Endothelial cell (in vitro differentiated cells): ENCODE measurements at places on chromosomes 3 and 15. TPM values are rescaled to one million over a fixed set of nuclear protein-coding genes. Genes with fewer than 3 reads are reported as not detected.

- no peak for DNase-seq
These were observed 53.1 kb downstream of the PAK2 start for GRCh38 chr3:196792771-196793170.

Gene SKOR1
- total RNA-seq, result 0.21 TPM

- DNase-seq, result no peak
These were observed 215.5 kb upstream of the KCNMB2 start for GRCh38 chr3:178320456-178321351.

GRCh38 chr15:27045796-27046195 is 74.8 kb downstream of the GABRG3 start:
- no peak for DNase-seq

DNA sequence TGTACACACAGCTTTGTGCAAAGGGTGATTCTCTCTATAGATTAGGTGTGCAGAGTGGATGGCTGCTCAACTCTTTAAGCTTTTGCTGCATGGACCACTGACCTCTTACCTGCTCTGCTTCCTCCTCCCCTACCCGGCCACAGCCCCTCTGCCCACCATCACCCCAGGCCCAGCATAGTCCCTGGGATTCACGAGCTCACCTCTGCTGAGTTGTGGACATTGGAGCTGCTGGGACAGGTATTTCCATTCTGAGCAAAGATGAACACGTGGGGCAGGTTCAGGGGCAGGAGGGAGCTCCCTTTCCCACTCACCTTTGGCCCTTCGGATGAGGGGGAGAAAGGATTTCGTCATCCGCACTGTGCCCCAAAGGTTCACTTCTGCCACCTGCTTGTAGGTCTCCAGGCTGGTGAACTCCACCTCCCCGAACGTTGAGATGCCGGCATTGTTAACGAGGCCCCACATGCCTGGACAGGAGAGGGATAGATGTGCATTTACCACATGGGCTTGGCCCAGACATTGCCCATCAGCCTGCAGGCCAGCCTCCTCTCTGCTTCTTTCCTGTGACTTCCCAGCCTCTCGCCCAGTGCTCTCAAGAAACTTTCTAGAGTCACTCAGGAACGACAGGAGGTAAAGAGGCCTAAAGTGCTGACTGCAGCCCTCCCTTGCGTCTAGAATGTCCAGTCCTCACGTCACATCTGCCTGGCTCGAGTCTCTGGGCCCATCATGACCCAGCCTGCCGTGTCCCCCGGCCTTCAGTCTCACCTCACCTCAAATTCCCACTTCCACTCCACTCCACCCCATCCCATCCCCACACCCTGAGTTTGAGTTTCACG is 41.6 kb downstream of the BDH1 start:
- no peak for DNase-seq

DNA sequence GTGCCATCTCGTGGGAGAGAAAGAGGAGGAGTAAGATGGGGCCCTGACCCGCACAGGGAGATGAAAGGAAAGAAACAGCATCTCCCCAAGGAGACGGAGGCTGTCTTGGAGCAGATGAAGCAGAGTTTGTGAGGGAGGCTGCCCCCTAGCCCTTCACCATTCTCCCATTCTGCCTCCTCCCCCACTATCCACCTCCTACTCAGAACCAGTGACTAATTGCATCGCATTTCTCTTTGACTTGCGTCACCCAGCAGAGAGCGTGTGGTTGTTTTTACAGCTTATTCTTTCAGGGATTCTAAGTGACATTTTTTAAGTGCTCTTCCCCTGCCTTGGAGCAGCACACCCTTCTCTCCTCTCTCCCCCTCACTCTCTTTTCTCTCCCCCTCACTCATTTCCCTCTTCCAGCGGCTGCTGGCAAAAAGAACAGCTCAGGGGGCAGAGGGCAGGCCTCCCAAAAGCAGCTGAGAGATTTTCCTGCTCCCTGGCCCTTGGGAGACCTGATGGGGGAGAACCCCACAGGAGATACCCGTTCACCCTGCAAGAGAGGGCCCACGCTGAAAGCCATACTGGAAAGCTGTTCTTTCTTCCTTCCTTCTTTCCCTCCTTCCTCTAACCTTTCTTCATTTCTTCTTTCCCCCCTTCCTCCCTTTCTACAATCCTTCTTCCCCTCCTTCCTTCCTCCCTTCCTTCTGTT is 91.8 kb downstream of the MRPL46 start:
- DNase-seq, result no peak

Gene SLC28A1
- total RNA-seq, result not detected

DNA sequence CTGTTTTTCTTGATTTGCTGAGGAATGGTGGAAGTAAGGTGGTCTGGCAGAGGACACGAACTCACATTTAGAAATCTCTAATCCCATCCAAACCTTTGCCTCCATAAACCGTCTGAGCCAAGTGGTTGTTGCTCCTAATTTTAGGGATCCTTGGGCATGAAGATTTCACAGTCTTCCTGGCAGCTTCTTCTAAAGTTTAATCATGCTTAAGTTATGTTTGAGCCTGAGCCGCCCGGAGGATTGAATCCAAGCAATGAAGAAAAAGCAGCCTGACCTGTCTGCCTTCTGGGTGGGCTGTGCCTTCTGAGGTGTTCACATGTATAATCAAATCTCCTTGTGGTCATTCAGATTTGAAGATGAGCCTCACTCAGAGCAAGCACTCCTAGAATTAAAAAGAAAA is 249.0 kb downstream of the CD47 start:
- DNase-seq, result no peak

DNA sequence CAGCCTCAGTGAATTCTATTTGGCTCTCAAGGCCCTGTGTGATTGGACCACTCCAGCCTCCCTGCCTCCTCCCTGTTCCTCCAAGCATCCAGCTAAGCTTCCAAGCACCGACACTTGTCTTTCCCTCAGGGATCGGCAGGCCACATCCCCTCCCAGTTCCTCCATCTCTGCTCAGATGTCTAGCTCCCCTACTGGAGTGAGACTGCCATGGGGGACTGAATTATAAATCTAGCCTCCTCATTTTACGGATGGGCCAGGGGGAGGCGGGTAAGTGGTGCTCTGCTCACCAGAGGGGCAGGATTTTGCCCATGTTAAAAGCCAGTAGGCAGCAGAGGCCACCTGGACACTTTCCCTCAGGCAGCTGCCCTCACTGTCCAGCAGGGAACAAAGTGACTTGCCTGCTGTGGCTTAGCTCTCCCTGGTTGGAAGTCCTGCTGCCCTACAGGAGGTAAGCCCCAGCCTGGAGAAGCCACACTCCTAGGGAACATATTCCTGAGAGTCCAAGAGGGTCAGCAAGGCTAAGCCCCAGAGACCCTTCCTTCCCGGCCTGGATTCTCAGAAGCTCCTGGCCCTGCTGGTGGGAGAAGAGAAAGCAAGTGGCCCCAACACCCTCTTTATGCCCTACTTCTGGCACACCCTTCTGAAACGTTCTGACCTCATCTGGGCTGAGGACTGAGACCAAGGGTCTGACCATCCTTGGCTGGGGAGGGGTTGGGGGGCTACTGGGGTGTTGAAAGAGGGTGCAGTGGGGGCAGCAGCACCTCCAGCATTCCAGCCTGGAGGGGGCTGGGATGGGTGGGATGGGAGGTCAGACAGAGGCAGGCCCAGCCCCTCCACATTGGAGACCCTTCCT is 9.1 kb upstream of the HHATL start:
- DNase-seq, result no peak

DNA sequence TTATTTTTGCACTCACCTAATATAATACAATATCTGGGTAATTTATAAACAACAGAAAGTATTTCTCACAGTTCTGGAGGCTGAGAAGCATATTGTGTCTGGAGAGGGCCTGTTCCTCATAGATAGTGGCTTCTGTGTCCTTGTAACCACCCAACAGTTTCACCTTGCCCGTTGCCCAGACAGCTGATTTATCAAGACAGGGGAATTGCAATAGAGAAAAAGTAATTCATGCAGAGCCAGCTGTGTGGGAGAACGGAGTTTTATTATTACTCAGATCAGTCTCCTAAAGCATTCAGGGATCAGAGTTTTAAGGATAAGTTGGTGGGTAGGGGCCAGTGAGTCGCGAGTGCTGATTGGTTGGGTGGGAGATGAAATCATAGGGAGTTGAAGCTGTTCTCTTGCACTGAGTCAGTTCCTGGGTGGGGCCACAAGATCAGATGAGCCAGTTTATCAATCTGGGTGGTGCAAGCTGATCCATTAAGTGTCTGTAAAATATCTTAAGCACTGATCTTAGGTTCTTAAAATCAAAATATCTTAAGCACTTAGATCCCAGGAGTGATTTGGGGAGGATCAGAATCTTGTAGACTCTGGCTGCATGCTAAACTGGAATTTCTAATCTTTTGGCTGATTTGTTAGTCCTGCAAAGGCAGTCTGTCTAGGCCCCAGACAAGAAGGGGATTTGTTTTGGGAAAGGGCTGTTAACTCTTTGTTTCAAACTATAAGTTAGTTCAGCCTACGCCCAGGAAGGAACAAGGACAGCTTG is 33.9 kb upstream of the C15orf39 start:
- no peak for DNase-seq

DNA sequence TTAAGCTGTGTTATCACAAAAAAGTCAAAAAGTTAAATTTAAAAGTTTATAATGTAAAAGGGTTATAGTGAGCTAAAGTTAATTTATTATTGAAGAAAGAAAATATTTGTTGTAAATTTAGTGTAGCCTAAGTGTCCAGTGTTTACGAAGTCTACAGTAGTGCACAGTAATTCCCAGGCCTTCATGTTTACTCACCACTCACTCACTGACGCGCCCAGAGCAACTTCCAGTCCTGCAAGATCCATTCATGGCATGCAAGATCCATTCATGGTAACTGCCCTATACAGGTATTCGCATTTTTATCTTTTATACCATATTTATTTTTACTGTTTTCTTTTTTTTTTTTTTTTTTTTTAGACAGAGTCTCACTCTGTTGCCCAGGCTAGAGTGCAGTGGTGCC is 69.5 kb downstream of the TPRA1 start:
- DNase-seq, result no peak

Gene DUOX2
- total RNA-seq, result 1.2 TPM

GRCh38 chr3:42519568-42519962 is 17.1 kb downstream of the VIPR1 start:
- no peak for DNase-seq

DNA sequence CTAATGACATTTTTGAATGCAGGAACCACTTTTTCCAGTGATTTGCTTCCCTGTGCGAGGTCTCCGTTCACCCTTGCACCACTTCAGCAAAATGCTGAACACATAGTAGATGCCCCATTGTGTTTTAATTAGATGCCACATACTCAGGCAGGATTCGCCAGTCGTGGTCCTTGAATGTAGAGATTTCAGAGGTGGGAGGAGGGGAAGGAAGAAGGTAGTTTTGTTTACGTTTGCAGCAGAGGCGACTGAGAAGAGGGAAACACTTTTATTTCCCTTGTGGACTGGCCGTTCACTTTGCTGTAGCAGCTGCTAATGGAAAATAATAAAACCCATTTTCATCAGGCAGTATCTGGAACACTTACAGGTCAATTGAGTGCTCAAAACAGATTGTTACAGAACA is 262.8 kb upstream of the TBL1XR1 start:
- DNase-seq, result no peak

- no peak for DNase-seq
These were observed 284.7 kb upstream of the ICE2 start for GRCh38 chr15:60763688-60764087.

DNA sequence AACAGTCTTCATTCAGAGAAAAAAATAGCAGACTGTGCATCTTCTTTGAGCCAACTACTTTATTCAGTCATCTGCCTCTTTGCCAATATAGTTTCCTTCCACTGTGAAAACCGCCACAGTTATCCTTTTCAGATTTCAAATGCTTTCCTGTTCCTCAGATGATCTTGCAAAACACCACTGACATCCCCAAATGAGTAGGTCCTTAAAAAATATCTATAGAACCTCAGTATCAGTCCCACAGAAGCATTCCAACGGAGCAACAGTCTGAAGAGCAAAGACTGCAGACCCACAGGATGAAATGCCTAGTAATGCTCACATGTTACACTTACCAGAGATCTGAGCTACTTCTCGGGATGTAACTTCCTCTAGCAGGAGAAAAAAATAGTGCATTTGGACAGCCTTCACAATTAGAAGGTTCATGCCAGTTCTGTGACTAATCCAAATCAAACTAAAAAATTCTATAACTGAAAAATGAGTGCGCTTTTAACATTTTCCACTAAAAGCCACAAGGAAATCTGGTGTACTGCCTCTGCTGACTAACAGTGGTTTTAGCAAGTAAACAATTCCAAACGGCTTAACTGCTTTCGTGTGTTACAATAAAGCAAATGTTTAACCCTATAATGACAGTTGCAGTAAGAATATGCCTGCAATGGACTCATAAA is at the start of gene ANKRD28:
TSS of gene ANKRD28 (minus strand) at position 338 of the 662 bp plus-strand sequence. CDS start 1,458 bp downstream, outside the sequence.
- DNase-seq, result peak; percentile 3

GRCh38 chr3:70519913-70520659 is 207.6 kb upstream of the MDFIC2 start:
- no peak for DNase-seq

DNA sequence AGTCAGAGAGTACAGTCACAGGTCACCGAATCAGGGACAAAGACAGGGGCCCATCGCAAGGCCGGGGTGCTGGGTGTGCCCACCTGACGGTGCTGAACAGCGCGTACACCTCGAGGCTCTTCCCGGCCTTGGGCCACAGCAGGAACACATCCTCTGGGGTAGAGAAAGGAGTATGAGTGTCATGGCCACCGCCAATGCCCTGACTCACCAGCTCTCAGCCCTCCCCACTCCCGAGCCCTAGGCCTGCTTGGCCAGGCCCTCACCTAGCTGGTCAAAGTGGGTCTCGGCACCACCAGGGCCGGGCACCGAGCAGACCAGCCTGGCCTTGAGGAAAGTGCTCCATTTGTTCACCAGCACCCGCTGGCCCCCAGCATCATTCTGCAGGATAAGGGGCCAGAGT is 4.2 kb downstream of the SEMA3G start:
- DNase-seq, result no peak

Gene FAM3D
- not detected for total RNA-seq

- DNase-seq, result peak; percentile 54
These were observed 970 bp downstream of the BBX start for GRCh38 chr3:107523539-107524325.

- DNase-seq, result no peak
These were observed 76.0 kb downstream of the MTHFS start for GRCh38 chr15:79820820-79821219.

Gene CCR8
- not detected for total RNA-seq

DNA sequence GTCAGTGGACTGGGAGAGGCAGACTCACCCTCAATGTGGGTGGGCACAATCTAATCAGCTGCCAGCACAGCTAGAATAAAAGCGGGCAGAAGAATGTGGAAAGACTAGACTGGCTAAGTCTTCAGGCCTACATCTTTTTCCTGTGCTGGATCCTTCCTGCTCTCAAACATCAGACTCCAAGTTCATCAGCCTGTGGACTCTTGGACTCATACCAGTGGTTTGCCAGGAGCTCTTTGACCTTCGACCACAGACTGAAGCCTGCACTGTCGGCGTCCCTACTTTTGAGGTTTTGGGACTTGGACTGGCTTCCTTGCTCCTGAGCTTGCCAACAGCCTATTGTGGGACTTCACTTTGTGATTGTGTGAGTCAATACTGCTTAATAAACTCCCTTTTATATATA is 68.0 kb downstream of the CNTN3 start:
- no peak for DNase-seq

- no peak for DNase-seq
These were observed 165.0 kb upstream of the TLE3 start for GRCh38 chr15:70262591-70263274.
